Common myeloid progenitor, CD34-positive (primary cell): ENCODE measurements at places on chromosomes 6 and 20.
A peak's percentile ranks its signal among the peaks of the same experiment; 100 is the strongest.

DNA sequence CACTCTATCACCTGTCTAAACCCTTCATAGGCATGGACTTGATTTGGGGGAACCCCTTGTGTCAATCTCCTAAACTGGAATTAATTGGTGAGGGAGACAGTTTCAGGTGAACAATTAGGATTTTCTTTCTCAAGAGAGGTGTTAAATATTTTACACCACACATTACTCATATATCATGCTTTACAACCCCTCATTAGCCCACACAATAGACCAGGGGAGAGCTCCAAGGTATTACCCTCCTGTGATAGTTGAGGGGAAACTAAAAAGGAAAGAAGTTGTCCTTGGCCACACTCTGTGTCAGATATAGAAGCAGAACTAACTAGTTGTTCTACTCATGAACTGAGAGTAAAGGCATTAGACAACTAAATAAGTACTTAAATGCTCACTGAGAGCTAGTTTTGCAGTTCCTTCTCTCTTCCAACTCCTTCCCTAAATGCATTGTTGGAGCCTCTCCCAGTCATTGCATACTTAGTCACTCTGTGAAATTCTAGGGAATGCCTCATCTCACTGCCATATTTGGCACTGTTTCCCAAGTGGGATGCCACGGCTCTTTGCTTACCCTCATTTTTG lies 183.7 kb upstream of the CEP162 start:
- no peak for DNase-seq

DNA sequence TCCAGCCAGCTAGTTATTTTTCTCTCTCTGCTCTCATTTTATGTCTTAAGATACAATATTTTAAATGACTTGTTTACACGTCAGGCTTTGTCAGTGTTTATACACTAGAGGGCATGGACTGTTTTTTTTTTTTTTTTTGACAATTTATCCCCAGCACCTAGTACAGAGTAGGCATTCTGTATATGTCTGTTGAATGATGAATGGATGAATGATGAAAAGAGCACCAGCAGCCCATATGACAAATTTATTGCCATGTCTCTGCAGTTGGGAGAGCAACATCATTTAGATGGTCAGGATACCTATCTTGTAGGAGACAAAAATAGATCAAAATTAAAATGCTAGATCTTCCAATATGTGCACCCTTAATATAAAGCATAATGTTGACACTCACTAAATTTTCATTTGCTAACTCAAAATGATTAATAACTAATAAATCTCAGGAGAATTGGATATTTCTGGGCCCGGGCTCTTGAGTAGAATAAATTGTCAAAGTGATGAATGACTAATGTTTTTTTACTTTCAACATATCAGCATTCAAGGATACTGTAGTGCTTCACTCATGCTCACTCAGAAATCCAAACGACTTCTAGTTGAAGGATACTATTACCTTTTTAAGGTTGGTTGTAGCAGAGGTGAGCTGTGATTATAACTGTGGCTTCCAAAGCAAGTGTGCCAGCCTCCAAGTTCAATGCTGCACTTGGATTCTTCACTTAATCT lies 200.0 kb downstream of the PHACTR1 start:
- no peak for DNase-seq

DNA sequence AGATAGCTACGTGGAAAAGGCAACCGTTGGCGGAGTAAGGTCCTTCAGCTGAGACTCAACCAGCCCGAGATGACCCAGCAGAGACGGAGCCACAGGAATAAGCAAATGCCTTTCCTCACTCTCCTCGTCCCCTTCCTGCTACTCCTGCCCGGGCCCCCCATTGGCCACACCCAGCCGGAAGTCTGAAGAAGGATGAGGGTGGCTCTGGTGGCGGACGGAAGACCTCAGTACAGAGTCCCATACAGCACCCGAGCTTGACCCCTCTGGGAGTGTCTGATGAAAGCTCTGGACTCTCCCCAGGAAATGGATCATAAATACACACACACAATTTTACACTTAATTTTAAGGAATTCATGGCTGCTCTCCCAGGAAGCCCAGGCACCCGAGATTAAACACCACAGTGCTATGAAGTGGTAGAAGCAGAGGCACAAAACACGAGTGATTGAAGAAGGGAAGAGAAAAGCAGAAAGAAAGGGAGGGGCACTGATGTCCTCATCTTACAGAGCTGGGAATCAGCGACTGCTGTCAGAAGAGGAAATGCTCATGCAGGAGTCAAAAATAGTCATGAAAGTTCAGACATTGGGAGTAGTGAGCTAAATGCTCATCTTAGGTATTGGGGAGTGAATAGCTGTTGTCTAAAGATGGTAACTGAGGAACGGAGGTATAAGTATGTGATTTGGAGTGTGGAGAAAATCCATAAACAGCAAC lies 125.6 kb downstream of the BANF2 start:
- DNase-seq, result no peak

- no peak for DNase-seq
Measured at GRCh38 chr6:16437095-16437494, 198.7 kb downstream of the GMPR start.

- DNase-seq, result peak; percentile 95
Measured at GRCh38 chr6:37819177-37819801, at the start of gene ZFAND3. Gene ZFAND3, plus strand, starts transcription at chr6:37819727. Its CDS starts 219 bp downstream, at chr6:37819946.

DNA sequence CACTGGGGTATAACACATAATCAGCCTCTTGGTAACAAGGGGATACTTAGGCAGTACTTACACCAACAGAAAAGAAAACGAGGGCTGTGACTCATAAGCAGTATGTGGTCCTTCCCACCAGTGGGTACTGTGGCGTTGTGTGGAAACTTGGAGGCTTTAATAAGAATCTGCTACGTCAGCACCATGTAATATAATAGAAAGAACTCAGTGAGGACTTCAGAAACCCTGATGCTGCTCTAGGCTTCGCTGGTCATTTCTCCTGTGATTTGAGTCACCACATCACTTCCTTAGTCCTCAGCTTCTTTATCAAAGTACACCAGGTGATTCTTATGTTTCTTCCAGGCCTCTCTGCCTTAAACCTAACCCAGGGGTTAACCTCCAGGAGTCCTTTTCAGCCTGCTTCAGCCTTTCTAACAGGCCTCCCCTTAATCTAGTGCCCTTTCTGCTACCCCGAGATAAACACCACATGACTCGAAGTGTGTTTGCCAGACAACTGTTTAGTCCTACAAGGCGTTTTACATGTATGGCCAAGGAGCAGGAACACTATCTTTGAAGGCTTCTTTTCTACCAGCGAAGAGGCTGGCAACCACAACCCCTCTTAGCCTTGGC lies 68.5 kb downstream of the FYN start:
- DNase-seq, result peak; percentile 72

DNA sequence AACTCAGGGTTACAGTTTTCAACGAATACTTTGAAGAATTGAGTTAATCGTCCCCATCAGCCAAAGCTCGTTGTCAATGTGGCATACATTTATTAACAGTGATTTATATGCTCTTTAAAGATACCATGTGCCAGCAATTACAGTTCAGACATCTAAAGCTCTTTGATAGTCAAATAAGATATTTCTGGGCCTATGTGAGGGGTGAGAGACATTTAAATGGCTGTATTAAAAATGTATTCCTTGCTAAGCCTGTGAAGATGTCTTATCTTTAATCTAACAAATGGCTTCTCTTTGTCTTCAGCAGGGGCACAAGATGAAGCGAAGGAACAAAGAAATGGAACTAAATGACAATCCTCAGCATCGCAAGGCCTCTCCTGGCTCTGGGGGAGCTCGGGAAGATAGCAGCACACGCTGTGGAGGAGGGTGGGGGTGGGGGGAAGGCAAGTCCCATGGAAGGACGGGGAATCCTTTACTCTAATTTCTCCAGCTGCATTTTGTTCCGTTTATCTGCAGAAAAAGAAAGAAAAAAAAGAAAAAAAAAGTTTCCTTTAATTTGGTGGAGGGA lies 523.6 kb downstream of the KIF16B start:
- DNase-seq, result no peak

- no peak for DNase-seq
Measured at GRCh38 chr6:141195251-141195832, 937.4 kb upstream of the GJE1 start.

DNA sequence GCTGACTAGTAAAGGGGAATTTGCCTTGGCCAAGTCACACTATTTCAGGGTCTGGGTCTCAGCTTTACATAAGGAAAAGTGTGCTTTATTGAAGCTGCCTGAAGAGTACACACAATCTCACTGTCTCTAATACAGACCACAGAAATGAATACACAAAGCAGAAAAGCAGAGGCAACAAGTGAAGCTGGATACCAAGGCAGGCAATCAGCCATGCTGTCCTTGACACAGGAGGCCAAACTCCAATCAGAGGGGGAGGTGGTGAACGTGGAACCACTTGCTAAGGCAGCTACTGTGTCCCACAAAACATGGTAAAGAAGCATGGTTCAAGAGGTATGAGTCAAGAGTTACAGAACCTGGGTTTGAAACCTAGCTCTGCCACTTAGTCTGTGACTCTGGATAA lies 21.8 kb upstream of the CCND3 start:
- no peak for DNase-seq

- no peak for DNase-seq
Measured at GRCh38 chr20:42941629-42942028, 248.1 kb downstream of the PTPRT start.

- no peak for DNase-seq
Measured at GRCh38 chr6:163756079-163756478, 341.6 kb downstream of the QKI start.

- DNase-seq, result no peak
Measured at GRCh38 chr6:164208371-164208770, 793.9 kb downstream of the QKI start.

GRCh38 chr6:55405474-55406235 lies 78.4 kb downstream of the GFRAL start:
- DNase-seq, result no peak

DNA sequence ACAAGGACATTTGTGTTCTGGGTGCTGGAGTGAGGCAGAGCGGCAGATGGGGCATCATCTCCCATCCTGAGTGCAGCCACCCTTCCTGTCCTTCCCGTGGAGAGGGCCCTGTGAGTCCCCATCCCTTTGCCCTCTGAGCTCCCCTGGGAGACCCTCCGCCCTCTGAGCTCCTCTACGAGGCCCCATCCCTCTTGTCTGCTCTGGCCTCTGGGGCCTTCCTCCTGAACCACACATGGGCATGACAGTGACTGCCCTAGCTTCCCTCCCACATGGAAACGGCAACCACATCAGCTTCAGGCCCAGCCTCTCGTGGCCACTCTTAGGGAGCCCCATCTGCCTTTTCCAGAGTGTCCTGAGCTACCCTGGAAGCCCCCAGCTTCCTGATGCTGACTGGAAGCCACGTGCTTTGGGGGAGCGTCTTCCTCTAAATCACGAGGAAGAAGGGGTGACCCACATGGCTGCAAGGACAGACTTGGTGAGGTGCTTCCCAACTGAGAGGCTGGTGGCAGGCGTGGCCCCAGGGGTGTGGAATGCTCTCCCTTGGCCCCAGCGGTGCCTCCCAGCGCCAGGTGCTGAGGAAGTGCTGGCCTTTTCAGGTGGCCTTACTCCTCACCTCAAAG lies 52.6 kb downstream of the GINS1 start:
- no peak for DNase-seq

- DNase-seq, result no peak
Measured at GRCh38 chr6:38378801-38379200, 260.9 kb downstream of the BTBD9 start.

GRCh38 chr6:35206346-35206745 lies 7.4 kb upstream of the SCUBE3 start:
- no peak for DNase-seq

DNA sequence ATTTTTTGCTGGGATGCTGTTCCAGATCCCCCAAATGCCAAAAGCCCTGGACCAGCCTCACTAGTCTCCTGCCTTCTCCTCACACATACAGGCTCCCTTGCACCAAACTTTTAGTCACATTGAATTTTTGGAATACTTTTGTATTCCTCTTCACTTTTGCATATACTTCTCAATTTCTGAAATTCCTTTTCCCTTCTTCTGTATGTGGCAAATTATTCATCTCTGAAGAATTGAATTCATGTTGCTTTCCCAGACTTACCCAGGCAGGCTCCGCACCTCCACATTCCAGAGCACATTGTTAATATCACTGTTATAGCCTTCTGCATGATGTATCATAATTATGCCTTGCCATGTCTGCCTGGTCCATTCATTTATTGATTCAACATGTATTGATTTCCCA lies 255.3 kb upstream of the POU3F2 start:
- DNase-seq, result no peak

DNA sequence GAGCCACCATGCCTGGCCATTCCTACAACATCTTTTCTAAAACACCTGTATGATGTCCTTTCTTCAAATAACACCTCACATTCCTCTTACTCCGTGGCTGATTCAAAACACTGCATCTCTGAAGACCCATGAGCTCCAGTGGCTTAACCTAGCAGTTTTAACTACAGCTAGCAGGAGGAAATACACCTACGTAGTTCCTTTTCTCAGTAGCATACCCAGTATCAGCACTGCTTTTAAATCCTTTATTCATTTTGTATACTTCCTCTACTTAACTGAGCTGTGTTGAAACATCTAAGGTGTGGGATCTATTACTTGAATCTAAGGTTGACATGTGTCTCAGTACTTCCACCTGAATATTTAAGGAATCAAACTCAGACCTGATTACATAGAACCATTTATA lies 113.6 kb upstream of the CCDC28A start:
- DNase-seq, result no peak

- DNase-seq, result no peak
Measured at GRCh38 chr6:6539036-6539435, 49.5 kb upstream of the LY86 start.
